ENCODE measurements at places on chromosomes 7 and 10. TPM values are rescaled to one million over a fixed set of nuclear protein-coding genes. Genes with fewer than 3 reads are reported as not detected.

The HOXA7 gene
- total RNA-seq: 2.2 TPM

The NPFFR1 gene
- total RNA-seq: not detected

The TWIST1 gene
- total RNA-seq: 19.3 TPM

The CH25H gene
- under 0.01 TPM for total RNA-seq

The LEP gene
- total RNA-seq: not detected

The CTAGE8 gene
- total RNA-seq: 0.43 TPM

The NRP1 gene
- total RNA-seq: 222 TPM

The SDK1 gene
- 0.43 TPM for total RNA-seq

The AGR2 gene
- total RNA-seq: not detected

The DYDC2 gene
- total RNA-seq: under 0.01 TPM

The XRCC2 gene
- total RNA-seq: 3.5 TPM

The EIF4EBP2 gene
- 43.2 TPM for total RNA-seq

The NCOA4 gene
- total RNA-seq: 163 TPM

The RBM20 gene
- 0.32 TPM for total RNA-seq

DNA sequence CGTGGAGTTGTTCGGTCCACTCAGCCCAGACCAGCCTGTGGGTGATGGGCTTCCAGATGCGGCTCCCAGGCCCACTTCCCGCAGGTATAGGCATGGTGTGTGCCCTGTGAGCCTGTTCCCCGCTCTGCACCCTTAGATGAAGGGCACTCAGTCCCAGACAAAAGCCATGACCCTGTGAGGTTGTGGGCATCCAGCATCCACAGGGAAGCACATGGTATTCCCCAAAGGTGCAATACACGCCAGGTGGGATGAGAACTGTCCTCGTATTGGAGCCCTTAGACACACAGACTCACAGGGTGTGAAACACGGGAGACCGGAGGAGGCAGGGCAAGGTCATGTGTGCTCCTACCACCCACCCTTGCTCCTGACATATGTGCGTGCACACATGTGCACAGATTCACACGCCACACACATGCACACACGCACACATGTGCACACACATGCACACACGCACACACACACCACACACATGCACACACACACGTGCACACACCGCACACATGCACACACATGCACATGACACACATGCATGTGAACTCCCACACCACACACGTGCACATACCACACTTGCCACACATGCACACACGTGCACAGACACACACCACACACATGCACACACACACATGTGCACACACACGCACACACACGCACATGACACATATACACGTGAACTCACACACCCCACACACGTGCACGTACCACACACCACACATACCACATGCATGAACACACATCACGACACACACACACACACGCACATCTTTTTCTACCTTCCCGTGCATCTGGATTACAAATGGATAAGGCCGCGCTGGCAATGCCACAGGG is 319.4 kb downstream of the WDR37 start:
- DNase-seq: no peak

GRCh38 chr7:30987936-30988335 is 24.2 kb downstream of the GHRHR start:
- DNase-seq: no peak

GRCh38 chr7:148790131-148790726 is 91.5 kb downstream of the CUL1 start:
- no peak for DNase-seq

DNA sequence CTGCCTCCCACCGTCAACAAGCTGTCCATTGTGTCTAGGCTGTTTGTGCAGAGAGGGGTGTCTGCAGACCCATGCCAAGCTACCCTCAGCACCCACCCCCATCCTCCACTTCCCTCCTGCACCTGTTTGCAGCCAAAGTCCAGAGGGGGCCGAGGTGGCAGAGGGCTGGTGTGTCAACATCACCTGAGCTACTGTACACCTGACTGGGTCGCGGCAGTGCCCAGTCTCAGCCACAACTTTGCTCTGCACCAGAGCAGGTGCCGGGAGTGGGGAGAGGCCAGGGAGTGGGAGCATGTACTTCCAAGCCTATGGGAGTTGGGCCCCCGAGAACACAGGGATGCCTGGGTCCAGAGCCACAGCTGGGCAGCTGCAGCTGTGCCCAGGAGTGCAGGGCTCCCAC is 93.1 kb downstream of the AUTS2 start:
- DNase-seq: no peak

DNA sequence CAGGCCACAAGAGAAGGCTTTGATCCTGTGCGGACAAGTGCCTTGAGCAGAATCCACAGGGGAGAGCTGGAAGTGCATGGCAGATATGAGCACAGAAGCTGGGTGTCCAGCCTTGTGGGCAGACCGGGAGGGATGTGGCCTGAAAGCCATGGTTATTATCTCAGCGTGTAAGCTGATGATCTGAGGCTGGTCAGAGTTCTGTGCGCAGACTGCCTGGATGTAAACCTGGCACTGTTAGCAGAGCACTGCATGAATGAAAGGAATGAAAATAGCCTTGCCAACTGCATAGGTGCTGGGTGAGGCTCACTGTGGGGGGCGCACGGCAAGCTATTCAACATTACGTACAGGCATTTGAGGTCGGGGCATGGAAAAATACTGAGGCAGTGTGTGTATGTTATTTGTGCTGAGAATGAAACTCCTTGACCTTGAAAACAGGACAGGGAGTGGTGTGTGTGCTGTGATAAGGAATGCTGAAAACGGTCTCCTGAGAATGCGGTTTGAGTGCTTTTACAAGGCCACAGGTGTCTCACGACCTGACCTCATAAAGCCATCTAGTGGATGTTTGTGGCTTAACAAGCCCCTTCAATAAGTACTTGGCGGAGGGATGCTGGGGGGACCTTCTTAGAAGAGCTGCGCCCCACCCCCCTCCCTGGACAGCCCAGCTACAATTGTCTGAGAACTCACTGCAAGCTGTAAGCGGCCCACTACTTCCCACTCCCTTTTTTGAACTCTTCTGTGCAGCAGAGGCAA is 18.7 kb downstream of the AKR1C1 start:
- DNase-seq: peak; percentile 67

- DNase-seq: peak; percentile 38
These were observed 11.5 kb upstream of the NFKB2 start for GRCh38 chr10:102384053-102384452.

DNA sequence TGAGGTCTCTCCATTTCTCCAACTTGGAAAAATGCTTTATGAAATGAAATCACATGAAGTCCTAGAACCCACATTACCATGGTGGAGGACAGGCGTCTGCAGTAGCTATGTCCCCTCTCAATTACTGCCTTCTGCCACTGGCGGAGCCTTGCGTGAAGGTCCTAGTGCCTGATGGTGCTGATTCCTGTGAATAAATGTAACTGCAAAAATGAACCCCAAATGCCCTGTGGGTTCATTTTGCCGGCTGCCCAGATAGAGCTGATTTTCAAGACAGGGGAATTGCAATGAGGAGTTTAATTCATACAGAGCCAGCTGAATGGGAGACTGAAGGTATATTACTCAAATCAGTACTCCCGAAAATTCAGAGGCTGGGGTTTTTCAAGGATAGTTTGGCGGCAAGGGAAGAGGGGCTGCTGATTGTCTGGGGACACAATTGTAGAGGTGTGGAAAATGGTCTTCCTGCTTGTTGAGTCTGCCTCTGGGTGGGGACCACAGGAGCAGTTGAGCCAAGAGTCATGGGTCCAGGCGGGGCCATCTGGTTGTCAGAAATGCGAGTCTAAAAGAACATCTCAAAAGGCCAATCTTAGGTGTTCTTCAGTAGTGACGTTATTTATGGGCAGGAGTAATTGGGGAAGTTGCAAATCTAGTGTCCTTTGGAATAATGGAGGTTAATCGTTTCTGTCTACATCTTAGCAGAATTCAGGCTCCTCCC is 13.5 kb downstream of the PRF1 start:
- DNase-seq: peak; percentile 36

GRCh38 chr7:95335093-95335492 is 10.8 kb upstream of the PON1 start:
- peak; percentile 29 for DNase-seq

- no peak for DNase-seq
These were observed 6.1 kb downstream of the BICC1 start for GRCh38 chr10:58518775-58519174.

GRCh38 chr10:16986406-16987205 is 143.0 kb downstream of the CUBN start:
- peak; percentile 61 for DNase-seq

GRCh38 chr10:34731885-34732701 is 83.0 kb downstream of the PARD3 start:
- DNase-seq: peak; percentile 56

DNA sequence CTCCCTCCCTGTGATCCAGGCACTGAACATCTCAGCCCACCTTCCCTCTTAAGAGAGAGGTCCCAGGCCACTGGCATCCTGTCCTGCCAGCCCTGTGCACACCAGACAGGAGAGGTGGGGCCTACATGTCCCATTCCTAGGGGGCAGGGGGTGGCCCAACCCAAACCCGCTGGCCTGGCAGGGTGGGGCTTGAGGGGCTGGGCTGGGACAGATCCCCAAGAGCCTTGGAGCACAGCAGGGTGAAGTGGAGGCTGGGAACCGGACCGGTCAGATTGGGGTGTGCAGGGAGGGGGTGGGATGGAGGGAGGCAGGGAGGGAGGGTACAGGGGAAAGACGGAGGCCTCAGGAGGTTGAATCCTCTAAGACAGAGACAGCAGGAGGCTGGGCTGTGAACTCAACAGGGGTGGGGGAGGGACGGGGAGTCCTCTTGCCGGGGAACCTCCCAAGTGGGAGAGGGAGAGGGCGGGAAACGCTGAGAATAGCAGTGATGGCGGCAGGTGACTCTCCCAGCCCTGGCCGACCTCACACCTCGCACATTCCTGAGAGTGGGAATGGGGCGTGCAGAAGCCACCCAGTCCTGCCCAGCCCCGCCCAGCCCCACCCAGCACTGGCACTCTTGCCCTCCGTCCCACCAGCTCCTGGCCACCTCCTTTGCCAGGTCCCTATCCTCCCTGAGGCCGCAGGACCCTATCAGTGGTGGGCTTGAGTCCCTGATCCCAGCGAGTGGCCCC is 6.7 kb downstream of the TSC22D4 start:
- no peak for DNase-seq

DNA sequence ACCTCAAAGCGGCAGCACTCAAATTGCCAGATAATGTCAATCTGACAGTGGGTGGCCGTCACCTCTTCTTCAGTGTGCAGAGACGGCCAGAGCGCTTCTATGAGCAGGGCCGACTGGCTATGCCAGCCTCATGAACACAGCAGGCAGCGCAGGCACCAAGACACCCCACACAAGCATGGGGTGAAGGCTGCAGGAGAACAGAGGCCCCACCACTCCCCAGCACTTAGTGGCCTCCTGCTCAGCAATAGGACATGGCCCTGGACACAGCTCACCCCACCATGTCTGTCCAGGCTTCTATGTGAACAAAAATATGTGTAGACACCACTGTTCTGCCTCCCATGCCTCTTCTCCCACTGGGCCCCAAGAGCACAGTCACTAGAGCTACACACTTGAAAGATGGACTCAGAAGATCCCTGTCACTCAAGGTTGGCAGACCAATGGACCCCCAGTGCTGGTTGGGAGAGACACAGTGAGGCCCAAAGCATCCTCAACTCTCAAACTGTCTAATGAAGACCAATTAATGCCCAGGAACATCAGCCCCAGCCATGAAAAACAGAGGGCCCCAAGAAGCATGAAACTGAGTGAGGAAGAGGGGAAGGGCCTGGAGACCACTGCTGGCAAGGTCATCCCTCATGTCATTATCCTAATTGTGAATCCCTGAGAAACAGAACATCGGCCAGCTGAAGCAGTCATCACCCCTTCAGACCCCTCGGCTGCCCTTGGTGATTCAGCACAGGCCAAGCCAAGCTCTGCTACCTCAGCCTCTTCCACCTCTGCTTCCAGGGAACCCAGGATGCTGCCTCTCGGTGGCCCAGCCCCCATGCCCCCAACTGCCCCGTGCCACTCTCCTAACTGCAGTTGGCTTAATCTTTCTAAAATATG is 77.7 kb downstream of the GRID1 start:
- DNase-seq: no peak

DNA sequence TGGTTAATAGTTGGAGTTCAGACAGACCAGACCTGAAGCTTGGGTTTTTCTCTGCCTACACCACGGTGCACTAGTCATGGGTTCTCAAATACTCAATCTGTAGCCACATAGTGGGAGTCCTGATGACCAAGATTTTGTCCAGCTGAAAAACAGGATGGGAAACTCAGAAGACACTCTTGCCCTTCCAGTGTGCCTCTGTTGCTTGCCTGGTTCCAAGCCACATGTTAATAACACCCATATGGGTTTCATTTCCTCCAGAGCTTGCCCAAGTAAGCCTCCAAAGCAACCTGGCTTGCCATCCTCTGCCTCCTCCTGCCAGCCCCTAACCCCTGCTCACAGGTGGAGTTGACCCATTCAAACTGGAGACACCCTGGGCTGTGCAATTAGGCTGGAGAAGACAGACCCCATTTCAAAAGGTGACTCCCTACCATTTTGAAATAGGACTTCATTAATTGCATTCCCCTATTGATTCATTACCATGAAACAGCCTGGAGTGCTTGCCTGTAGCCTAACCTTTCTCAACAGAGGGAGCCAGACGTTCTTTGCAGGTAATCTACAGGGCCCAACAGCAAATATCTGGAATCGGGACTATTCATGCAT is 108.0 kb upstream of the HABP2 start:
- DNase-seq: no peak

- DNase-seq: no peak
These were observed 77.8 kb upstream of the KAT6B start for GRCh38 chr10:74748468-74749031.

- DNase-seq: no peak
These were observed 250.1 kb downstream of the ABCA13 start for GRCh38 chr7:48421357-48421756.

DNA sequence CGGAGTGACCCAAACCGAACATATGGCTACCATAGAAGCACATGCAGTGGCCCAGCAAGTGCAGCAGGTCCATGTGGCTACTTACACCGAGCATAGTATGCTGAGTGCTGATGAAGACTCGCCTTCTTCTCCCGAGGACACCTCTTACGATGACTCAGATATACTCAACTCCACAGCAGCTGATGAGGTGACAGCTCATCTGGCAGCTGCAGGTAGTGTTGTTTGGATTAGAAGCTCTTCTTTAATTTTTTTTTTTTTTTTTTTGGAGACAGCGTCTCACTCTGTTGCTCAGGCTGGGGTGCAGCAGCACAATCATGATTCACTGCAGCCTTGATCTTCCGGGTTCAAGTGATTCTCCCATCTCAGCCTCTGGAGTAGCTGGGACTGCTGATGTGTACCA is 45.8 kb downstream of the NRF1 start:
- no peak for DNase-seq

DNA sequence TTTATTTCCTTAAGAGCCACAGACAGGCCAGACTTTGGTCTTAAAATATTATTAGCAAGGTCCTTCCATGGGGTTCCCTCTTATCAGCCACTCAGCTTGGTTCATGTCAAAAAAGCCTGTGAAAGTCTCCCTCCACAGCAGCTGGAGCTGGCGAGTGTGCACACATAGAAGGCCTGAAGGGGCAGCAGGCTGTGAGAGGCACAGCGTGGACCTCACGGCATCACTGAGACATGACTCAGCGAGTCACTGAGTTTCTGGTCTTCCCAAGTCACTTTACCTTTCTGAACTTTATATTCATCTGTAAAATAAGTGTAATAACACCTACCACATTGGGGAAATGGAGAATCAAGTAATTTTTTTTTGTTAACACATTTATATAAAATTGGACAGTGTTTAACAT is 8.7 kb downstream of the TAF3 start:
- DNase-seq: peak; percentile 34
